Subcutaneous preadipocyte (primary cell): ENCODE measurements at places on chromosomes 6 and 20. TPM values are rescaled to one million over a fixed set of nuclear protein-coding genes. Genes with fewer than 3 reads are reported as not detected.

PHACTR1 gene
- total RNA-seq = 3.7 and 4.4 TPM in 2 replicates

KIF6 gene
- 0.73 TPM in 1 of 2 replicates, not detected in the other for total RNA-seq

AGER gene
- 0.20 and 1.1 TPM in 2 replicates for total RNA-seq

DOK5 gene
- total RNA-seq = 5.3 and 9.2 TPM in 2 replicates

TRIM10 gene
- total RNA-seq = not detected in 2 replicates
